ENCODE measurements at places on chromosomes 4 and X.

DNA sequence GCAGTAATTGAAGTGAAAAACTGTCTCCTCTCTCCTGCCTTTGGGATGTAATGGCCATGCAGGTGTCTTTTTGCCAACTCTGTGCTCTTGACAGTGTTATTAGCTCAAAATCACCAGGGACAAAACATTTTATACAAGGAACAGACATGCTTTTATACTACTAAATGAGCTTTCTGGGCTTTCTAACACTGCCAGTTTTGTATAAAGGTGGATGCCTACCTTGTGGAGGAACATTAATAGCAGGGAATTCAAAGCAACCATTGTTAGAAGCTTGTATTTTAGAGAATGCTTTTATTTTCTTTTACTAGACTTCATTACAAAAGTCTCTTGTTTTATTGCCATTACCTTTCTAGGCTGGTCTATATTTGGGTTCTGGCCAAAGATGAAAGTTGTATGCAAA, 54.7 kb upstream of the ARSJ start:
- no peak for DNase-seq

GRCh38 chrX:47129899-47130358, 14.6 kb downstream of the NDUFB11 start:
- no peak for DNase-seq

- no peak for DNase-seq
These were observed 53.0 kb downstream of the ZFX start for GRCh38 chrX:24202465-24203031.

DNA sequence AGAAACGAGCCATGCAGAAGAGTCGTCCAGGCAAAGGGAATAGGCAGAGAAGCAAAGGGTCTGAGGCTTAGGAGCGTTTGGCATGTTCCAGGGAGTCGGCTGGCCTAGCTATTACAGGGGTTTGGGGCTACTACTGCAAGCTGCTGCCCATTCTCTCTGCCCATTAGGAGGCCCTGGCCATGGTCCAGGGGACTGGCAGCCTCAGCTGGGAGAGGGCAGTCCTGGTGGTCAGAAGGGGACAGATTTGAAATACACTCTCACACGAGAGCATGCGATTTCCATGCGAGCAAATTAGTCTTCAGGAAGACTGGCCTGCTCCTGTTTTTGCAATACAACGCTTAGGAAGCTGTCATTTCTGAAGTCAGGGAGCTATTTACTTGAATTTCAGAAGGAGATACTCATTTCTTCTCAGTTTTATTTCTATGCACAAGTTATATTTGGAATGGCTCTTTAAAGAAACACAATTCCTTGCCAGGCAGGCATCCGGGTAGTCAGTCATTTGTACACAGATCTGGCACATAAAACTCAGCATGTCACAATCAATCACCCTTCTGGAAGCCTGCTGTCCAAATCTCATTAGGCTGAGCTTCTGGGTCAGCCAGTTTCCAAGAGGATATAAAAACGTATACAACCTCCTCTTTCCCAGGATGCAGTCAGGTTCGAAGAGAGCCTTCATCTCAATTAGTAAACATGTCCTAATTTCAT, 27.0 kb downstream of the PROM1 start:
- DNase-seq, result no peak

- no peak for DNase-seq
These were observed 14.5 kb downstream of the LNX1 start for GRCh38 chr4:53576676-53577372.

DNA sequence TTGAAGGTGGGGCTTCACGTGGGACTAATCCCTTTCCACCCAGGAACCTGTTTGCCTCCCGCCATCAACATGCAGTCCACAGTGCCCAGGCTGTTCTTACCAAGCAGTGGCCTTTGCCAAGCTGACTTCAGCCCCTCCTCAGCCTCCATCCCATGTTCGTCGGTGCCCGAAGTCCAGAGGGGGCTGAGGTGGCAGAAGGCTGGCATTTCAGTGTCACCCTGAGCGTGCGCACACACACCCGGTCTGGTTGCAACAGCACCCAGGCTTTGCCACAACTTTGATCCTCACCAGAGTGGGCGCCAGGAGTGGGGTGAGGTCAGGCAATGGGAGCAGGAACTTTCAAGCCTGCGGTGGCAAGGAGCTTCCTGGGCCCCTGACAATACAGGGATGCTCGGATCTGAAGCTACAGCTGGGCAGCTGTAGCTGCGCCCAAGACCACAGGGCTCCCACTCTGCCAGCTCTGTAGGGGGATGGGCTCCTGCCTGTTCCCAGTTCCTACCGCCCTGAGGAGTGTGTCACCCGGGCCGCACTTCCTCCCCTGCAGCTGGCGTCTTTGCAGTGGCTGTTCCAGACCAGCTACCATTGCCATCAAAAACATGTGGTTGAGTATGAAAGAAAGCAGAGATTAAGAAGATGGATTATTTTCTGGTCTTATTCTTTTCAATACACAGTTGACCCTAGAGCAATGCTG, 428.0 kb downstream of the EPHA5 start:
- DNase-seq, result no peak

DNA sequence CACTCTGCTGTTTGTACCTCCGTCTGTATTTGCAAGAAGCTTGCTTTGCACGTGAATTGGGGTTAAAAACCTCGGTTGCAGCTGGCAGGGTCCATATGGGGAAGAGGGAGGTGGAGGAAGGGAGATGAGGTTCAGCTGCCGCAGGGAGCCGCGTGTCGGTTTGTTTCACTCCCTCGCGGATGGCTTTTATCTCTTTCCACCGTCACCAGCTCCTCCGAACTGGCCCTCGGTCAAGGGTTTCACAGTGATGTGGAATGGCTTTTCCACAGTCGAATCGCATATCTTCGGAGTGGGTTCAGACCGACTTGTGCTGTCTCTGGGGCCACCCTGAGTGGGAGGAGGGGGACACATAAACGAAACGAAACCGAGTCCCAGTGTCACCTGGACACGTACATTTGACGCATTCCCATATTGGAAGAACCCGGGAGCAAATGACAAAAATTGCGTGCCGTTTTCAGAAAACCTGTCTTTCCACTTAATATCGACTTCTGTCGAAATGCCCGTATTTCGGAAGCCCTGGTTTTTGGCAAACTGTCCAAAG, 929 bp downstream of the ZBTB33 start:
- no peak for DNase-seq

DNA sequence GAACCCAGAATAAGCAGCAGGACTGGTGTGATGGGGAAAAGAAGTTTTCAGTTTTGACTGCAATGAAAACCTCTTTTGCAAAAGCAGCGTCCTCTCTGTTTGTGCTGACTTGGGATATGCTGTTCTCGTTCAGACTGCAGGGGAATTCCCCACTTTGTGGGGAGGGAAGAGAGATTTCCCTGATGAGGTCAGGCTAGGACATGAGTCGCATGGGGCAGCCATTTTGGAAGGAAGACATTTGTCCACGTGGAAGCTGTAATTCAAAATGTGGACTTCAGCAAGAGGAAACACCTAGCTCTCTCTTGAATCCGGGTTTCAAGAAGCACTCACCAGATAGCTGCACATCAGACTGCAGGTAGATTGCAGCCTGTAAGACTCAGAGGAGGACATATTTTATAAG, 39.3 kb downstream of the ING2 start:
- DNase-seq, result no peak

DNA sequence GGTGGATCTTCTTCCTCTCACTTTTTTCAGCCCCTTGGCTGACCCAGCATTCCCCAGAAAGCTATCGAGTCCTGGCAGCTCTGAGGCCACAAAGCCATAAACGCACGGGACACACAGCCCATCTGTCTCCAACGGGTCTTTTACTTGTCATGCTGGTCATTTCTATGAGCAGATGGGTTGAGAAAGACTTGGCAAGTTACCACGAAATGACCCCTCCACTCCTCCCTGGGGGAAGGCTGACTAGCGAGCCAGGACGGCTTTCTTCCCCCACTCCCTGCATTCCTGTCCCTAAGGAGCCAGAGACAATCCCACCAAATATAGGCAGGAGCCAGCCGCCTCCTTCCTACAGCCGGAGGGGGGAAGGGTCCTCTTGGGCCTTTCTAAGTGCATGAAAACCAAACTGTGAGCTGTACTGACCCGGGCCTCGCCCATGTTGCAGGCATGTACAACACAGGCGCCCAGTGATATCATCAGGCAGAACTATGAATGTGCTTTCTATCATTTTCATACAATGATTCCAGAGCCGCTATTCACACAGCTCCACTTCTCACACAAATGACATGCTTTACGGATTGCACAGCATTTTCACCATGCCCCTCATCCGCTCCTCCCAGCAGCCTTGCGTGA, 28.6 kb downstream of the AFAP1 start:
- DNase-seq, result no peak

DNA sequence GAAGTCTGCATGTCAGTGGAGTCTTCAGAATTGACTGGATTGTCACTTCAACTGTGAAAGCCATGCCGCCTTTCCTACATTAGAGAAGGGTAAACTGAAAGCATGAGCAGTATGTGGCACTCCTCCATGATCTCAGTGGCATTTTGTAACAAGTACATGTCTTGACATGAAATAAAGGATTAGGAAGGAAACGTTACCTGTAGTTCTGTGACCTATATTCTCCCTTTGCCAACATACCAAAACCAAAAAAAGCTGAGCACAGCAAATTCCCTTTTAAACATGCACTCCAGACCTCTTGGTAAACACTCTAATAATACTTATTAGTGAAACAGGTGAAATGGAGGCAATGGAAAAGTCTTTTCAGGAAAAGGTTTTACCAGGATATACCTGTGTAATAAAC, 344.2 kb downstream of the GRIA2 start:
- no peak for DNase-seq

DNA sequence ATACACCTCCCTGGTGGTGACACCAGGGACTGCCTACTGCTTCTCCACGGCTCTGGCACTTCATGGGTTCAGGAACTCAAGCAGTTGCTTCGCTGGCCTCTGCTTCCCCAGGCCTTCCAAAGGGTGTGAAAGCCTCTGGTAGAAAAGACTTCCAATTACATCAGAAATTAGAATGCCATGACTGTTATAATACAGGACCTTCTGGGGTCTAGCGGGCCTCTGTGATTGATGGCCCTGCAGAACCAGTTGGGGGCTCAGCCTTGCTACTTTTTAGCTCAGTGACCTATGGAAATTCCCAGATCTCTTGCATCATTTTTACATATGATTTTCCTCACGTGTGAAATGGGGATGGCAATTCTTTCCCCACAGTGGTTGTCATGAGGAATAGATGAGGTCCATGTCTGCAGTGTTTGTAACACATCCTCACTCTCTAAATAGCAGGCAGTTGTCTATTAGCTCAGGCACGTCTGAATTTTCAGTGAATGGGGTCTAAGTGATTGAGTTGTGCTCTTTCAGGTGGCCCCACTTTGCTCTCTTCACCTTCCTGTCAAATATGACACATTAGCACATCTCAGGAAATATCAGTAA, 198.3 kb downstream of the STIM2 start:
- no peak for DNase-seq

- DNase-seq, result no peak
These were observed 8.2 kb downstream of the DGKQ start for GRCh38 chr4:965048-965765.

- DNase-seq, result no peak
These were observed 307.0 kb downstream of the FSTL5 start for GRCh38 chr4:161856711-161857326.

- DNase-seq, result no peak
These were observed 515.5 kb downstream of the STPG2 start for GRCh38 chr4:97627750-97628149.

DNA sequence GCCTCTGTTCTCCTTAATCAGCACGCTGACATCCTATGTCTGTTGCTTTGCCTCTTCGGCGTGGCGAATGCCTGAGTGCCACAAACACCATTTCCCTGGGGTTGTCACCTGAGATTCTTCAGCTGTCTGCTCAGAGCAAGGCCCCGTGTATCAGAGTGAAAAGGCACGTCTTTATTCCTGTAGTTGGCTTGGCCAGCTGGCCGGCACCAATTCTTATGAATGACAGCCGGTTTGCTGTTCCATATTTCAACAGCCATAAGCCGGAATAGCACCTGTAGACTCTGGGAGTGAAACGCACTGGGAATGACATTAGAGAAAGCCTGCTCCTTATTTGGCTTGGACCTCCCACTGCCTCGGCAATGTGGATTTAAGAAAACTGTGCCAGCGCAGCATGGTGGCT, 89.3 kb downstream of the MGST2 start:
- DNase-seq, result no peak
